ENCODE measurements at places on chromosomes 13 and 19.

GRCh38 chr19:42018503-42019193 is 24.6 kb upstream of the ATP1A3 start:
- DNase-seq: no peak

- no peak for DNase-seq
Measured at GRCh38 chr13:31767175-31767900, 28.0 kb downstream of the RXFP2 start.

DNA sequence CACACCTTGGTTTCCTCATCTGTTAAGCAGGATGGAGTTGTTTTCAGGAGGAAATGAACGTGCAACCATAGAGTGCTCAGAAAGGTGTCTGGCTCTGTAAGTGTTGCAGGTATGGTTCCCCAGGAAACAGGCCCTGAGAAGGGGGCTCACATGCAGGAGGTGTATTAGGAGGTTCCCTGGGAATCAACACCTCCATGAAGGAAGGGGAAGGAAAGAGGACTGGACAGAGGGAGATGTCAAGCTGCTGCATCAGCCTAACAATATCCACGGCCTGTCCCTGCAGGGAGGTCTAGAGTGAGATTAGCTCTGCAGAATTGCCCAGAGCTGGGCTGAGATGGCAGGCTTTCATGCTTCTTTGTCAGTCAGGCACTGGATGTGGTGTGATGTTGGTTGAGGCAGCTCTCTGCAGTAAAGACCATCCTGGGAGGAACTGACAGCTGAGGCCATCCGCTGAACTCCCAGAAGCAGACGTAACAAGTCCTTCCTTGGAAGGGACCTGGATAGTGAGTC is 373.3 kb downstream of the ZNF536 start:
- no peak for DNase-seq

- DNase-seq: no peak
Measured at GRCh38 chr13:30479154-30479882, 13.6 kb upstream of the HMGB1 start.

GRCh38 chr13:43730642-43731041 is 56.1 kb downstream of the ENOX1 start:
- no peak for DNase-seq

GRCh38 chr19:3471954-3472655 is 8.2 kb downstream of the SMIM24 start:
- peak; percentile 37 for DNase-seq

- DNase-seq: no peak
Measured at GRCh38 chr13:79799059-79799867, 318.3 kb downstream of the NDFIP2 start.

GRCh38 chr19:32404213-32404932 is 1.2 kb upstream of the DPY19L3 start:
- DNase-seq: no peak

GRCh38 chr13:61276401-61276800 is 139.2 kb downstream of the PCDH20 start:
- DNase-seq: peak; percentile 10
